ENCODE measurements at places on chromosomes 2 and 18.

DNA sequence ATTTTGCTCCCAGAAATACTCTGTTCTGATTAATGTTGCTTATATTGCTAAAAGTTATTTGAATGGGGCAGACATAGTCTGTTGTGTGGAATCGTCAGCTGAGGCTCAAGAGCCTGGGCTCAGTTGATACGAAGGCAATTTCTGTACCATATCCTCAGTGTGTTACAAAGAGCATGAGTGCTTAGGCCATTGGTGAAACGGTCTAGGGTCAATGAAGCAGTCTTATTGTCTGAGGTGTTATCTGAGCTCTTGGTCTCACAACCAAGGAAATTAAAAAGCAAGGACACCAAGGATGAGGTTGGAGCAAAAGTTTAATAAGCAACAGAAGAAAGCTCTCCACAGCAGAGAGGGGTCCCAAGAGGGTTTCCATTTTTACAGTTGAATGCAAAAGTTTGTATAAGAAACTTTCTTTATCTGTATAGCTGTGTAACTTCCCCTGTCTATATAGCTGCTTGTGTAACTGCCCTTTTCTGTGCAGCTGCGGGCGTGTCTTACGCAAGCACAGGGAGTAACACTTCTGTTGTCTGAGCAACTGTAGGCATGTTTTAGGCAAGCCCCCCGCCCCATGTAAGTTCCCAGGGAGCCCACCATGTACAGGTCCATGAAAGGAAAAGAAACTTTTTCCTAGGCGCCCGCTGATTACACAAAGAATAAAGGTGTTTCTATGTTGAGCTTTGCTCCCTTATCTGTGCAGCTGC lies 40.6 kb upstream of the DSC1 start:
- DNase-seq, result no peak

DNA sequence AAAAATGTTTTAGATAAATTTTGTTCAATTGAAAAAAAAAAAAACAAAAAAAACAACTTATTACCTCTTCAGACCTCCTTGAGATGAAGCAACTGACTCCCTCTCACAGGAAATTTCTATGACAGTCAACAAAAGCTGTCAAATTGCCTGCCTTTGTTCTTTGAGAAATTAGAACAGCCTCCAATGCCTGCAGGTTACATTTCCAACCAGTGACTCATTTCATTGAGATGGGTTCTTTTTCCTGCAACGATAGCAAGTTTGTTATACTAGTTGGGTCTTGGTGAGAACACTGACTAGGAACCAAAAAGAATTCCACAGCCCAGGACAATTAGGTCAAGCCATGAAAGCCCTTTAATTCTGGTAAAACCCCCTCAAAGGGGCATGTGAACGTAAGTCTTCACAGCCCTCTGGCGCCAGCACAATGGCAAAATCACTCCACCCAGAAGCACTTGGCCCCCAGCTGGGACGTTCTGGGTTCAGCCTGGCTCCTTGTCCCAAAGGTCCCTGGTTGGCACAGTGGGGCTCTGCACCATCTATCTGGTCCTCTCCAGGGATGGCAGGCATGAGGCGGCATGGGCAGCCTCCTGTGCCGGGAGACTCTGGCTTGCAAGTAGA lies 87.0 kb downstream of the SPP2 start:
- no peak for DNase-seq

DNA sequence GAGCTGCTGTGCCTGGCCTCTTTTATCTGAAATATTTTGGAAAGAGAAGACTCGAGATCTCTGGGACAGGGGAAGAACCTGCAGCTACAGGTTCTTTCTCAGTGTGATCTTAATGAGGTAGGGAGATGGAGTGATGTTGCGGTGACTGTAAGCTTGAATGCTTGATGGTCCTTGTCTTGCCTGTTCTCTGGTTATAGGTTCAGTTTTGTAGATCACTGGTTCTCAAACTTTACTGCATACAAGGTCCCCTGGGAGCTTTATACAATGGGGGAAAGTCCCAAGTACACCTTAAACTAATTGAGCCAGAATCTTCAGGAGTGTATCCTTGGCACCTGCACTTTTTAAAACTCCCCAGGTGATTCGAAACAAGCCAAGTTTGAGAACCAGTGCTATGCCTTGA lies 136.7 kb upstream of the CXCR4 start:
- no peak for DNase-seq

- DNase-seq, result no peak
Measured at GRCh38 chr2:45506756-45507155, 104.3 kb downstream of the SRBD1 start.

DNA sequence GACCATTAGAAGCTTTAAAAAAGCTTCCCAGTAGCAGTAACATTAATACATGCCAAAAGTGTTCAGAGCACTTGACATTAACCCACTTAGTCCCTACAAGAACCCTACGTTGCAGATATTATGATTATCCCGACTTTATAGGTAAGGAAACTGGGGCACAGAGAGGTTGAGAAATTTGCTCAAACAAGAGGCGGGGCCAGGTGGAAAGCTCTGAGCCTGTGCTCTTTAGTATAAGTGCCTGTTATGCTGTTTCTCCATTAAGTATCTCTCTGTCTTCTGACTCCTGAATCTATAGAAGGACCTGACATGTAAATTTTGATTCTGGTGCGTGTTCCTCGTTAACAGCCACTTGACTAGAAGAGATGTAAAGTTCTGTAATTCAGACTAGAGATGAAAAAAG lies 139.8 kb downstream of the RBMS1 start:
- DNase-seq, result no peak

GRCh38 chr2:68340226-68341061 lies 20.7 kb upstream of the CNRIP1 start:
- DNase-seq, result no peak

- DNase-seq, result no peak
Measured at GRCh38 chr2:23611839-23612238, 226.9 kb downstream of the KLHL29 start.

DNA sequence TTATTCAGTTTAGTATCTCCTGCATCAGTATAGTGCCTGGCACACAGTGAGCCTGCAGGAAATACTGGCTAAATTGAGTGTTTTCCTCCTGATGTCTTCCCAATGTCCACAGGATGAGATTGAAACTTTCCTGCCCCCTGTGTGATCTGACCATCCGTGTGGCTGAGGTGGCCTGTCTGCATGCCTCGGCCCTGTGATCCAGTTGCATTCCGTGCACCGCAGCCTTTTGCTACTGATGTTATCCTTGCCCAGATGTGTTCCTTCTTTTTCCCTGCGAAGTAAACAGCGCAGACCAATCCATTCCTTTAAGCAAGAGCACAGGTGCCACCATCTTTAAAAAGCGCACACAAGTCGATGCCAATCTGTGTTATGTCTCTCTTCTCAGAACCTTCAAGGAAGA lies 462.6 kb downstream of the PTPRM start:
- DNase-seq, result no peak

- no peak for DNase-seq
Measured at GRCh38 chr18:41744421-41745030, 210.5 kb upstream of the PIK3C3 start.

- DNase-seq, result no peak
Measured at GRCh38 chr2:26043862-26044696, 10.2 kb downstream of the RAB10 start.

GRCh38 chr2:220000586-220000985 lies 373.2 kb downstream of the SLC4A3 start:
- no peak for DNase-seq

- DNase-seq, result no peak
Measured at GRCh38 chr2:231359441-231359840, 36.1 kb upstream of the B3GNT7 start.

DNA sequence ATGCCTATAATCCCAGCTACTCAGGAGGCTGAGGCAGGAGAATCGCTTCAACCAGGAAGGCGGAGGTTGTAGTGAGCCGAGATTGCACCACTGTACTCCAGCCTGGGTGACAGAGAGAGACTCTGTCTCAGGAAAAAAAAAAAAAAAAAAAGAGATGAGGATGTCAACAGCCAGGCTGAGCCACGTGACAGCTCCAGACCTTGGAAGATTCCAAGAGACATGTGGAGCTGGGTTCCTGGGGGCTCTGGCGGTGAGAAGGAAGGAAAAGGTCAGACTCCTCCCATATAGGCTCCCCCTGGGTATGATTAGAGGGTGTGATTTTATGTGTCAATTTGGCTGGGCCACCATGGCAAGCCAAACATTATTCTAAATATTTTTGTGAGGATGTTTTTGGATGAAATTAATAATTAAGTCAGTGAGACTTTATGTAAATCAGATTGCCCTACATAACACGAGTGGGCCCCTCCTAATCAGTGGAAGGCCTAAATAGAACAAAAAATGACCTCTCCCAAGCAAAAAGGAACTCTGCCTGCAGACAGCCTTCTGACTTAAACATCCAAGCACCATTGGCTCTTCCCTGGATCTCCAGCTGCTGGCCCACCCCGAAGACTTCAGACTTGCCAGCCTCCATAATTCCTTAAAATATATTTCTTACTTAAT lies 81.6 kb downstream of the MRO start:
- no peak for DNase-seq

DNA sequence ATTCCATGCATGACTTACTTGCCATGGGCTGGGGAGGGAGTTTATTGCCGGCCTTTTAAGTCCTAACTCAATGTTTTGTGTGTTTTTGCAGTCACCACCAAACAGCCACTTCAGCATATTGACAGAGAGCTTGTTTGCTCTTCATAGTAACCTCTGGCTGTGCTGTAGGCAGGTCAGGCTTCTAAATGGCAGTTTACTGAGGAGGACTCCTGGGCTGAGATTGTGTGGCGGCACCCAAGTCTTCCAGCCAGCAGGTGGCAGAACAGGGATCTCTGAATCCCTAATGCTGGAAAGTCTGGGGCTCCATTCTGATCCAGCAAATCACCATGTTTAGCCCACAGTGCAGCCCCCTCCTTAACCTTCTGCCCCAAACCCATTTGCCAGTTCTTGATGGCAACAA lies 121.2 kb downstream of the CAPN13 start:
- DNase-seq, result no peak

DNA sequence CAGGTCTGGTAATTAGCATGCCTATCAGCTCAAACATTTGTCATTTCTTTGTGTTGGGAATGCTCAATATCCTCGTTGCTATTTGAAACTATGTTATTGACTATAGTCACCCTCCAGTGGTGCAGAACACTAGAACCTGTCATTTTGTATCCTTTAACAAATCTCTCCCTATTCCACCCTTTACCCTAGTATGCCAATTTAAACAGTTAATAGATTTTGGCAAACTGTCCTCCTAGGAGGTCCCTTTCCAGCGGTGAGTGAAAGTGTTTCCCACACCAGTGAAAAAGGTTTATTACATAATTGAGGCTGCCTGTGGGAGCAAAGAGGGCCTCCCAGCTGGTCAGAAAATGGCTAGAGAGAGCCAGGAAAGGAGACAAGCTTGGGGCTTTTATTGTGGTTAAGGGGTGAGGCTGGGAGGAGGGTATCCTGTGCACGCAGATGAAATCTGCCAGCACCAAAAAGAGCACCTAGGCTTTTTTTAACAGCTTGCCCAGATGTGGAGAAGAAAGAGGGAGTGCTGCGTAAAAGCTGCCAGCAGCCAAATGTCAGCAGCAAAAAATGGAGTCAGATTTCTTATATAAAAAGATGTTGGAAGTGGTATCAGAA lies 1.8 kb upstream of the DRC1 start:
- no peak for DNase-seq

DNA sequence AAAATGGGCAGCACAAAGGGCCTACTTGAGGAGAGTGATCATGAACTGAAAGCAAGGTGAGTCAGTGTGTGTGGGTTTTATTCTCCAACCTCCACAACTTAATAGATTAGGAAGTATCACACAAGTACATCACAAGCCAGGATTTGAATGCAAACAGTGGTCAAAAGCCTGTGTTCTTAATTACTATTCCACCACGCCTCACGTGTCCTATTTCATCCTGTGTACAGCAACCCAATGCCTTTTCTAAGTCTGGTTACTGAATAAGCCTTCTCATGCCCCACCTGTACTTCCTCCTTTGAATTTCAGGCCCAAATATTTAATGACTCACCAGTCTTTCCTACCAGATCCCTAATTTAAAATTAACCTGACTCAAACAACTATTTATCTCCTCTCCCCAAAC lies 755.7 kb upstream of the SLC8A1 start:
- DNase-seq, result no peak

GRCh38 chr2:191304939-191305875 lies 60.0 kb downstream of the MYO1B start:
- DNase-seq, result no peak

DNA sequence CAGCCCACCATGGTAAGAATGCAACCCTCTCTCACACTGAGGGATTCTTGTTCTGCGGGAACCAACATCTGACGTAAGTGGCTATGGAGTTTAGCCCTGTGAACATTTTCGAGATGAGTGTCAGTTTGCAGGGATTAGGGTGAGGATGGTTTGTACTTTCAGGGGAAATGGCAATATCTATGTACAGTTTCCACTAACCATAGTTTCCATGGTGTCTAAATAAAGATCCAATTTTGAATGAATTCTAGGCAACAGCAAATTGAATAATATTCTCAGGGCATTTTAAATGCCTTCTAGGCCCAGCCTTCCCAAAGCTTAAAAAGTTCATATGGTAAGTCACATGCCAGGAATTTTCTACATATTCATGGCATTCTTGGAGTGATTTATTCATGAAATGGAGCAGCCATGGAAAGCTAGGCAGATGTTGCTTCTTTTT lies 105.4 kb upstream of the MMADHC start:
- DNase-seq, result no peak

DNA sequence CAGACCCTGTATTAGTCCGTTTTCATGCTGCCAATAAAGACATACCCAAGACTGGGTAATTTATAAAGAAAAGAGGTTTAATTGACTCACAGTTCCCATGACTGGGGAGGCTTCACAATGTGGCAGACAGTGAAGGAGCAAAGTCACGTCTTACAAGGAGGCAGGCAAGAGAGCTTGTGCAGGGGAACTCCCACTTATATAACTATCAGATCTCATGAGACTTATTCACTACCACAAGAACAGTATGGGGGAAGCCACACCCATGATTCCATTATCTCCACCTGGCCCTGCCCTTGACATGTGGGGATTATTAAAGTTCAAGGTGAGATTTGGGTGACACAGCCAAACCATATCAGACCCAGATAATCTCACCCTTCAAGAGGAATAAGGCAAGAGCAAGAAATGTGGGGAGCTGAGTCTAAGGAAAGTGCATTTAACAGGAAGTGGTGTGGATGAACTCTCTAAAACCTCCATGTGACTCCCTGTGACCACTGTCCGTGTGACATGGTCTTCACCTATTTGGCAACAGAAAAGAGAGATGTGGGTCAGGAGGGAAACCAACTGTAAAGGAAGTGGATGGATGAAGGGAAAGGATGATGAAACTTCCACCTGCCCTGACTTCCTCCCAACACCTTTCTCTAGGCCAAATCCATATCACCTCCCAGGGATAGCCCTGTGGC lies 110.6 kb downstream of the ATL2 start:
- no peak for DNase-seq

DNA sequence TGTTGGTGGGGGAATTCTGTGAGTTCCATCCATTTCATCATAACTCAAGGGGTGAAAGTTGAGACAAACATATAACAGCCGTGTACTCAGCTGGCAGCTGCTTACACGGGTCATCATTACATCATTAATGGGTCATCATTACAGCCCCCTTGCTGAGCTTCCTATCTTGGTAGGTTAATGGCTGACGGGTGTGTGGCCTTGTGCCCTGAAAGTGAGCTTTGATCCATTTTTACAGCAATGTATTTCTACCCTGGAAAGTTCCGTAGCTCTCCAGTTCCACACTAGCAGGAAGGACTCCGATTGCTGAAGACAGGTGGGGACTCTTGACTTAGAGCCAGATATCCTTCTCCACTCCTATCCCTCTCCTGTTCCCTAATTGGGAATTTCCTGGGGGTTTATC lies 105.2 kb upstream of the DLX2 start:
- DNase-seq, result no peak

Data from stimulated activated CD4-positive, alpha-beta T cell treated with anti-CD3 and anti-CD28 coated beads, Interleukin-15, amount 100 ng/mL, for 48 hours (primary cell).